ENCODE measurements at places on chromosomes 4 and X. TPM values are rescaled to one million over a fixed set of nuclear protein-coding genes. Genes with fewer than 3 reads are reported as not detected.

- H3K4me3 ChIP-seq, result no peak overlapping the region
- peaks cover 9% of the 10 kb centered on the region for H3K36me3 ChIP-seq
- H3K27ac ChIP-seq, result no peak overlapping the region
- peak; percentile 2 for DNase-seq
These were observed 170.4 kb upstream of the MAB21L2 start for GRCh38 chr4:150411520-150411919.

GRCh38 chr4:12265554-12265953 is 836.9 kb upstream of the HS3ST1 start:
- no peaks in the 10 kb centered on the region for H3K27me3 ChIP-seq
- no peaks in the 10 kb centered on the region for H3K4me1 ChIP-seq
- no peaks in the 10 kb centered on the region for H3K36me3 ChIP-seq
- no peak for DNase-seq

DNA sequence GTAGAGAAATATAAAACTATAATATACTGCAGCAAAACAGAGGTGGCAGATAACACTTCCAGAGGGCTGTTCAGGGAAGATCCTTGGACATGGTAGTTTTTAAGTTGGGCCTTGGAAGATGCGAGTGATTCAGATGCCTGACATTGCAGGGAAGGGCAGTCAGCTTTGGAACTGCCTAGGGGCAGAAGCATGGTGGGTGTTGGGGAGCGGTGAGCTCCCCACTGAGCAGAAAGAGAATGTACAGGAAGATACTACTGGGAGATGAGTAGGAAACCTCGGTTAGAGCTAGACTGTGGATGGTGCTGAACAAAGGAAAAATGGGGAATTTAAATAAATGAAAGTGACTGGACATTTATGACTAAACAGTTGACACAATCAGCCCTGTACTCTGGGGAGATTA is 24.9 kb upstream of the SEC24B start:
- no peaks in the 10 kb centered on the region for H3K36me3 ChIP-seq
- H3K27me3 ChIP-seq, result no peaks in the 10 kb centered on the region
- DNase-seq, result no peak

GRCh38 chrX:70252491-70252890 is 7.5 kb downstream of the P2RY4 start:
- H3K4me1 ChIP-seq, result no peaks in the 10 kb centered on the region
- no peaks in the 10 kb centered on the region for H3K27me3 ChIP-seq
- H3K4me3 ChIP-seq, result no peak overlapping the region
- H3K27ac ChIP-seq, result no peak overlapping the region
- DNase-seq, result no peak
- H3K36me3 ChIP-seq, result no peaks in the 10 kb centered on the region

GRCh38 chr4:69708211-69708610 is 52.2 kb downstream of the SULT1B1 start:
- H3K4me1 ChIP-seq, result no peaks in the 10 kb centered on the region
- no peak overlapping the region for H3K4me3 ChIP-seq
- H3K27me3 ChIP-seq, result no peaks in the 10 kb centered on the region
- DNase-seq, result no peak
- no peaks in the 10 kb centered on the region for H3K36me3 ChIP-seq
- H3K27ac ChIP-seq, result no peak overlapping the region

GRCh38 chr4:98447648-98448047 is 186.5 kb downstream of the RAP1GDS1 start:
- H3K27me3 ChIP-seq, result no peaks in the 10 kb centered on the region
- no peaks in the 10 kb centered on the region for H3K4me1 ChIP-seq
- no peak overlapping the region for H3K27ac ChIP-seq
- H3K4me3 ChIP-seq, result no peak overlapping the region
- DNase-seq, result no peak
- no peaks in the 10 kb centered on the region for H3K36me3 ChIP-seq

DNA sequence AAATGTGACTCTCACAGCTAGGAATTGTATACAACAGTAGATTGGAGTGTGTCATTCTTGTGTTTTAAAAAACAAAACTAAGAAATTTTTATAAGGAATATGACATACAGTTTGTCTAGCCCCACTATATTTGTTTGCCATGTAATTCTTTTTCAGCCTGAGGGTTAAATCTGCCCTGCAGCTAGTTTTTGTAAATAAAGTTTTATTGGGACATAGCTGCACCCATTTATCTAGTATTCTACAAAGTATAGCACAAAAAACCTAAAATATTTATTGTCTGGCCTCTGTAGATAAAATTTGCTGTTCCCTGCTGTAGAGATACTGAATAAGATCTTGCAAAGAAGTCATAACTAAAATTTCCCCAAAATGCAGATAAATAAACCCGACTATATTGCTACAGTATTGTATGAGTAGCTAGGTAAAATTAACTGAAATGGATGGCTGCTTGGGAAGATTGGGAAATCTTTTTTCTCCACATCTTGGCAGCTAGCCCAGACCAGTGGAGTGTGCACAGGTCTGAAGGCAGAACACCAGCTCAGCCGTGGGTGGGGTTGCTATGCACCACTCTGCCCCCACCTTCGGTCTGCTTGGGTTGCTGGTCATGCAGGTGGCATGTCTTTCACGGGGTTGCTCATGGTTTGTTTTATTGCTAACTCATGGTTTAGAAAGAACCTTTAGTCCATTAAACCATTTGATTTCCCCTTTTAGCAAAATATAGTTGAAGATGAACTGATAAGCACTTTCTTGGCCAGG is 127.9 kb downstream of the KLHL8 start:
- no peaks in the 10 kb centered on the region for H3K27me3 ChIP-seq
- H3K4me3 ChIP-seq, result no peak overlapping the region
- no peaks in the 10 kb centered on the region for H3K36me3 ChIP-seq
- no peak for DNase-seq
- H3K27ac ChIP-seq, result no peak overlapping the region

DNA sequence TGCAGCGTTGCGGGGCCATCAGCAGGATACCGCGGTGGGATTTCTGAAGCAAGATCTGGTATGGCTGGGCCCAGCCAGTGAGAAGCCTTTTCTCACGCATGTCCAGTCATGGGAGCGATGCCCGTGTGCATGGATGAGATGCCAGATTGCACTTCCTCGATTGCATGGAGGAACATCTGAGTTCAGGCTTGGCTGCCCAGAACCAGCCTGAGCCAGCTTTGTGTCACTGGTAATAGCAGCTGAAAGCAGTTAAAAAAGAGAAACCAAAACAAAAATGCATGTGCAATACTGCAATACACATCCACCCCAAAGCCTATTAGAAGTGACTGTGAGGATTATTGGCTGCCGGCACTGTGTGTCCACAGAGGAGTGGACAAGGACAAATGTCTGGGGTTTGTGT is 59.3 kb downstream of the PSAPL1 start:
- no peaks in the 10 kb centered on the region for H3K27me3 ChIP-seq
- DNase-seq, result no peak
- H3K36me3 ChIP-seq, result no peaks in the 10 kb centered on the region
- no peak overlapping the region for H3K4me3 ChIP-seq

DNA sequence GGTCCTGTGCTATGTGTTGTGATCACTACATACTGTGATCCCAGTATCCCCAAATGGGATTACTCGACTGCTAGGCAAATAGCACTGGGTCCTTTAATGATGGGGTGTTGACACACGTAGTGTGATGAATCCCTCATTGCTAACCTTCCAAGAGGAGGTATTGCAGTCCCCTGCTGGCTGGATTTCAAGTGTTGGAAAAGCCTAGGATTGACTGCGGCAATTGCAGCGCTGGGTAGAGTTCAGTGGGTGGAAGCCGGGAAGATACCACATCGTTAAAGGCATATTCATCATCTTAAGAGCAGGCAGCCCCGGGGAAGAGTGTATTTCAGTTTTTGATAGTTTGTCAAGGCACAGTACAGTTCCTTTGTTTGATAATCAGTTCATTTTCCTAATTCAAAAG is 159.9 kb downstream of the TRIML1 start:
- DNase-seq, result no peak
- H3K27me3 ChIP-seq, result no peaks in the 10 kb centered on the region
- H3K4me3 ChIP-seq, result no peak overlapping the region
- no peaks in the 10 kb centered on the region for H3K36me3 ChIP-seq

DNA sequence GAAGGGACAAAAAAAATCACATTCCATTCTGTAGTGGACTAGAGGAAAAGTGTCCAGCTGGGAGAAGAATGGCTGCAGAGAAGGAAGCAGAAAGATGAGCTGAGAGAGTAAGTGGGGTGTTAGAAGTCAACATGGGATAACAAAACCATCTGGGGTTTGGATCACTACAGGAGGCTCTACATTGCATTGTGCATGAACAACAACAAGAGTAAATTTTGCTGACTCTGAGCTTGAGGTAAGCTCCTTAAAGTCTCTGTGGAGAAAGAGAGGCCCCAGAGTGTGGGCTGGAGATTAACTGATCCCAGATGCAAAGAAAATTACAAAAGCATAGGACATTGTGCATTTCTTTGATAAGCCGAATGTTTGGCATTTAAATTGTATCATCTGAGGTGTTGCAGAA is 128.9 kb downstream of the UGT8 start:
- H3K4me1 ChIP-seq, result peaks cover 64% of the 10 kb centered on the region
- H3K36me3 ChIP-seq, result no peaks in the 10 kb centered on the region

DNA sequence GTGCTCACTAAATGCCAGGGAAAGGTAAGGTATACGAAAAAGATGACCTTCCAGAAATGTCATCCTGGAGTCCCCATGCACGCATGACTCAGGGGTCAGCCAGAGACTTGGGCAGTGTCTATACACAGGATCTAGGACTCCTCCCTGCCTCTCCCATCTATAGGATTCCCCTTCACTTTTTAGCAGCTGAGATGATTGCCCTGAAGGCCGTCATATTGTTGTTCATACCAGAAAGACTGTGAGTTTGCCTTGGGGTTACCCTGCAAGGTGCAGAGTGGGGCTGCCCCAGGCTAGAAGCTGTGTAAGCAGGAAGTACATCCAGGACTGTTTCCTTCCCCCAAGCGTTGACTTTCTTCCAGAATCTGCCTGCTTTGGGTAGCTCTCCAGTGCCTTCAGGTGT is 55.1 kb upstream of the MAMLD1 start:
- H3K27me3 ChIP-seq, result no peaks in the 10 kb centered on the region
- H3K27ac ChIP-seq, result no peak overlapping the region
- H3K4me1 ChIP-seq, result no peaks in the 10 kb centered on the region
- no peak for DNase-seq

DNA sequence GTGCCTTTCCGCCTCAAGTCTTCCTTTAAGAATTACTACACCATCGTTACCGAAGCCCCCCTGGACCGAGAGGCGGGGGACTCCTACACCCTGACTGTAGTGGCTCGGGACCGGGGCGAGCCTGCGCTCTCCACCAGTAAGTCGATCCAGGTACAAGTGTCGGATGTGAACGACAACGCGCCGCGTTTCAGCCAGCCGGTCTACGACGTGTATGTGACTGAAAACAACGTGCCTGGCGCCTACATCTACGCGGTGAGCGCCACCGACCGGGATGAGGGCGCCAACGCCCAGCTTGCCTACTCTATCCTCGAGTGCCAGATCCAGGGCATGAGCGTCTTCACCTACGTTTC is 2.2 kb downstream of the PCDH10 start:
- peak overlapping the region; percentile 57 for H3K4me3 ChIP-seq
- no peaks in the 10 kb centered on the region for H3K36me3 ChIP-seq
- peaks cover 82% of the 10 kb centered on the region for H3K27me3 ChIP-seq
- H3K27ac ChIP-seq, result no peak overlapping the region
- H3K4me1 ChIP-seq, result peaks cover 21% of the 10 kb centered on the region

The PRRG3 gene
- total RNA-seq, result 2.0 TPM

The MAGEA9 gene
- total RNA-seq, result not detected

The NPY2R gene
- total RNA-seq, result 8.5 TPM

The KCNE5 gene
- total RNA-seq, result 1.3 TPM

Measured in neural progenitor cell (in vitro differentiated cells).